ENCODE measurements at places on chromosomes 3 and 15. TPM values are rescaled to one million over a fixed set of nuclear protein-coding genes. Genes with fewer than 3 reads are reported as not detected.
A peak's percentile ranks its signal among the peaks of the same experiment; 100 is the strongest.

DNA sequence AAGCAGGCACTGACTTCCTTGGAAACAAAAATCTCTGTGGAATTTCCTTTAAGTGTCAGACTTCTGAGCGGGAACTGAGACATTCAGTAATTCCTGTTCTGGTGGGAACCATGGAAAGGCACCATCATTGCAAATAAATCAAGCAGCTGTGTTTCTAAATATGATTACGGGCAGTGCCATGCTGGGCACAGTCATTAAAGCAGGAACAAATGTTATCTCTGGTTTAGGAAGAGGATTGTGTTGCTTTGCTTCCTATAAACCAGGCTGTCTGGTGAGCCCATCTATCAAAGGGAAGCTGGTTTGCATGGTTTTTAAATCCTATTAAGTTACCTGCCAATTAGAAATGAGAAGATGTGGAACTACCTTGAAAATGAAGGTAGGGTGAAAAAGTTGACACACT is 86.7 kb downstream of the EBLN2 start:
- no peak overlapping the region for H3K27ac ChIP-seq
- no peaks in the 10 kb centered on the region for H3K36me3 ChIP-seq
- no peak overlapping the region for H3K4me3 ChIP-seq
- no peaks in the 10 kb centered on the region for H3K27me3 ChIP-seq
- peaks cover 15% of the 10 kb centered on the region for H3K4me1 ChIP-seq
- DNase-seq, result no peak

DNA sequence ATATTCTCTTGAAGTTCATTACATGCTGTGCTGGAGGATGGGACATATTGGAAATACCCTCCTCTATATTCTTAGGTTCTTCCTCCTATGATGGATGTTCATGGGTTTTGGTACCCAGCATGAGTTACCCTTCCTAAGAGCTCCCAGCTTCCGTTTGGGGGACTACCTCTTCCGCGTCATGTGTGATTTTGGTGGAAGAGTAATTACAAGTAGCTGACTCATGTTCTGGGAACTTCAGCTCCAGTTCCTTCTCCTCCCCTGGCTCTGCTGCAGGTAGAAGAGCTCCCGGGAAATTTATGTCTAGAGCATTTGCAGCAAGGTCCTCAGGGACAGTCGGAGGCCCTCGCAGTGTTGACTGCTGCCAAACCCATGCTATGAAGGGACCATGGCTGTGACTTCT is 208.8 kb upstream of the IL12A start:
- H3K4me3 ChIP-seq, result no peak overlapping the region
- H3K27ac ChIP-seq, result no peak overlapping the region
- no peaks in the 10 kb centered on the region for H3K27me3 ChIP-seq
- H3K36me3 ChIP-seq, result no peaks in the 10 kb centered on the region

DNA sequence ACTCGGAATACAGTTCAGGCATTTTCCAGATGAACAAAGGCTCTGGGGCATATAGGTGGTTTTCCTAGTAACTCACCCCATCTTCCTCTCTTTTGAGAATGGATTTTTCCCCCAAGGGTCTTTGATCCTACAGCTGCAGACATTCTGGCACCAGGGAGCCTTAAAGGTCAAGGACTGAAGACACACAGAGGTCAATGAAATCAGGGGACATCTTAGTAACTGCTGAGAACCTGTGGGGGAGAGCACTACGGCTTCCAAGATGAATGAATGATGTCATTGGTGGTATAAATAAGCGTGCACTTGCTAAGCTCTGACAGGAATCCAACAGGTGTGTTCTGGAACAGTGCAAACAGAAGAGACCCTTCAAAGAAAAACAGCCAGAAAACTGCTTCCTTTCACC is 36.3 kb downstream of the TMEM212 start:
- H3K4me1 ChIP-seq, result no peaks in the 10 kb centered on the region
- H3K27ac ChIP-seq, result no peak overlapping the region
- no peak overlapping the region for H3K4me3 ChIP-seq
- H3K27me3 ChIP-seq, result no peaks in the 10 kb centered on the region

- H3K27ac ChIP-seq, result no peak overlapping the region
- H3K27me3 ChIP-seq, result no peaks in the 10 kb centered on the region
- H3K4me3 ChIP-seq, result no peak overlapping the region
- H3K4me1 ChIP-seq, result peaks cover 3% of the 10 kb centered on the region
- no peak for DNase-seq
Measured at GRCh38 chr3:128067489-128067888, 15.3 kb downstream of the SEC61A1 start.

GRCh38 chr15:95990833-95991232 is 339.7 kb upstream of the NR2F2 start:
- no peak overlapping the region for H3K27ac ChIP-seq
- H3K36me3 ChIP-seq, result no peaks in the 10 kb centered on the region
- H3K4me3 ChIP-seq, result no peak overlapping the region
- H3K27me3 ChIP-seq, result no peaks in the 10 kb centered on the region
- no peak for DNase-seq

DNA sequence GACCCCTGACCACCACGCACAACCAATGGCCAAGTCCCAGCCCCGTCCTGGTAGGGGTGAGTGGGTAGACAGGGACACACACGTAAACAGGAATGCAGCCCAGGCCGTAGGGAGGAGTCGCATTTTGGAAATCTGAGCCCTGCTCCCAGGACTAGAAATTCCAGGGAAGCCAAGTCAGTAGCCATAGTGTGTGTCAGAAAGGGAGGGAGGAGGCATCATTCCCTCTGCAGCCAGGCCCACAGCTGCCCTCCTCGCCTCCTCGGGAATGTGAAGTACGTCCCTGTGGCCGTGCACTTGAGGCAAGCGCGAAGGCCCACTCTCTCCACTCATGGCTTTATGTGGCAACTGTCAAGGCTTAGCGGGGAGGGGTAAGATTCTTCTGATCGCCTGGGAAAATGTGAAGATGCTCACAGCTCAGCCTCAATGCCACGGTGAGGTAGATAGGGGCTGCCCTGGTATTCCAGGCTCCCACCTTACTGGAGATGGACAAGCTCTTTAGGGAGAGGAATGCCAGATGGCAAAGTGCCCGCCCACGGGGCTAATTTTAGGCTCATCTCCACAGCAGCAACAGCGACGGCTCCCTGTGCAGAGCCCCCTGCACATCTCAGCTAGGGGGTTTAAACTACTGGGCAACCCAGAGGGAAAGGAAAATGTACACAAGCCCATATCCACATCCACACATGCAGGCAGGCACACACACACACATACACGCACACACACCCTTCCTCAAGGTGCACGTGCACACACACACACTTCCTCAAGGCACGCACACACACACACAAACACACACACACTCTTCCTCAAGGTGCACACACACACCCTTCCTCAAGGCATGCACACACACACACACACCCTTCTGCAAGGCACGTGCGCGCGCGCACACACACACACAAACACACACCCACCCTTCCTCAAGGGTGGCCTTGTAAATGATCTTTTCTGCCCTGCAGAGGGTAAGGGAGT is 65.5 kb downstream of the ADCY5 start:
- no peaks in the 10 kb centered on the region for H3K36me3 ChIP-seq
- no peaks in the 10 kb centered on the region for H3K4me1 ChIP-seq
- no peak overlapping the region for H3K4me3 ChIP-seq
- no peak overlapping the region for H3K27ac ChIP-seq
- H3K27me3 ChIP-seq, result no peaks in the 10 kb centered on the region

The PRR20G gene
- total RNA-seq, result not detected

- H3K27me3 ChIP-seq, result no peaks in the 10 kb centered on the region
- DNase-seq, result no peak
- H3K4me3 ChIP-seq, result no peak overlapping the region
- H3K4me1 ChIP-seq, result peaks cover 9% of the 10 kb centered on the region
- no peak overlapping the region for H3K27ac ChIP-seq
- H3K36me3 ChIP-seq, result no peaks in the 10 kb centered on the region
Measured at GRCh38 chr3:77326586-77326985, 286.7 kb downstream of the ROBO2 start.

GRCh38 chr3:98567666-98568270 is 25.6 kb downstream of the CPOX start:
- no peak overlapping the region for H3K27ac ChIP-seq
- H3K36me3 ChIP-seq, result no peaks in the 10 kb centered on the region
- H3K4me1 ChIP-seq, result no peaks in the 10 kb centered on the region

The GOLGA8O gene
- total RNA-seq, result not detected

GRCh38 chr3:71312461-71312860 is 271.1 kb downstream of the FOXP1 start:
- no peaks in the 10 kb centered on the region for H3K4me1 ChIP-seq
- H3K36me3 ChIP-seq, result no peaks in the 10 kb centered on the region
- H3K27me3 ChIP-seq, result no peaks in the 10 kb centered on the region
- DNase-seq, result no peak
- H3K4me3 ChIP-seq, result no peak overlapping the region

GRCh38 chr3:66029014-66029413 is 9.7 kb downstream of the MAGI1 start:
- no peaks in the 10 kb centered on the region for H3K27me3 ChIP-seq
- no peaks in the 10 kb centered on the region for H3K4me1 ChIP-seq
- DNase-seq, result no peak
- H3K27ac ChIP-seq, result no peak overlapping the region
- H3K4me3 ChIP-seq, result no peak overlapping the region

The NOP10 gene
- 133 TPM for total RNA-seq

The IL12A gene
- not detected for total RNA-seq

GRCh38 chr3:181701096-181701495 is 10.6 kb upstream of the SOX2 start:
- no peak for DNase-seq
- peak overlapping the region; percentile 24 for H3K4me3 ChIP-seq
- peaks cover 11% of the 10 kb centered on the region for H3K27me3 ChIP-seq
